ENCODE measurements at places on chromosomes 6 and 20. TPM values are rescaled to one million over a fixed set of nuclear protein-coding genes. Genes with fewer than 3 reads are reported as not detected.

DNA sequence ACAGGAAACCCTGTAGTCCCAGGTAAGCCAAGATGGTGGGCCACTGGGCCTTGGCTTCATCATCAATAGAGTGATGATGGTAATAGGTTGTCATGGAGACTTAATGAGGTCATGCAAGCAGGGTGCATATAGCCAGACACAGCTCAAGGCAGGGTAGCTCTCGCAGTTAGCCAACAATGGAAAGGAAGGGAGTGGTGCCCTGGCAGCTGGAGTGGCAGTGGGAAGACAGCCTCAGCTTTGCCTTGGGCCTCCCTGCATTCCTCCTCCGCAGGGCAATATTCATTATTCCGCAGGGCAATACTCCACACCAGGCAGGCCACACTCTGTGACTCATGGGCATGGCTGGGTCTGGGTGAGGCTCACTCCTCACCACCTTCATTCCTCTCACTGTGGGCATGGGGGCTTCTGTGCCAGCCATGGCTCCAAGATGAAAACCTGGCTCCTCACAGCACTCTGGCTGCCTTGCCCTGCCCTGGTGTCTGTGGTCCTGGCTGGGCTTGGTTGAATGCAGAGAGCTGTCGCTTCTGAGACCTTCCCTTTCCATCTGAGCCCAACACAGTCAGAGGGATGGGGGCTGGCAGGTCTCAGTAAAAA lies 163.1 kb upstream of the PMEPA1 start:
- no peak for DNase-seq

DNA sequence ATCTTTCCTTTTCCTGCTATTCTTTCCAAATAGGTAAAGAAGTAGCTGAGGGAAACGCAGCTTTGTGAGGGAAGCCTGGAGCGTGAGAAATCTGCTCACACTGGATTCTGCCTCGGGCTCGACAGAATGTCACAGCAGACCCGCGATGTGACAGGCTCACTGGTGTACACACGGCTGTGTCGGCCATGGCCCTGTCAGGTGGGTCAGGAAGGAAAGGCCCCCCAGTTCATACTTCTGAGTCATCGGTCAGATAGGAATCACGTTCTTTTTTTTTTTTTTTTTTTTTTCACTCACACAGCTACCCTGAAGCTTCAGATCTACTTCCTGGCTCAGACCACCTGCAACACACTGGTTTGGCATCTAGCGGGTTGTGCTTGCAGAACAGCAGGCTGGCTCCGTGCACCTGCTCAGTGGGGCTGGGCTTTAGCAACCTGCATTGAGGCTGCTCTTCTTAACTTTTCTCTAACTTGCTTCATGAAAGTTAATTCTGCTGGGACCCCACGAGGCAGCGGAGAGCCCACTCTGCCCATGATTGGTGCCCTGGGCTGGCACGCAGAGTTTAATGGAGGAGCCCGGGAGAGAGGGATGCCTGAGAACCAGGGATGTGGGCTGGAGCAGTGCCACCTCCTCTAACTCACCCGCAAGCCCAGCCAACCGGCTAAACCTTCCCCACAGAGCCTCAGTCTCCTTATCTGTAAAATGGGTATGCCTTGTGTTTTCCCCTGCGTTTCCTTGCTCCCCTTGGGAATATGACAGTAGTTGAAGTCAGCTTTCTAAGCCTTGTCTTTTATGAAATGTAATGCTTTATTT lies 61.5 kb upstream of the FNDC1 start:
- no peak for DNase-seq

DNA sequence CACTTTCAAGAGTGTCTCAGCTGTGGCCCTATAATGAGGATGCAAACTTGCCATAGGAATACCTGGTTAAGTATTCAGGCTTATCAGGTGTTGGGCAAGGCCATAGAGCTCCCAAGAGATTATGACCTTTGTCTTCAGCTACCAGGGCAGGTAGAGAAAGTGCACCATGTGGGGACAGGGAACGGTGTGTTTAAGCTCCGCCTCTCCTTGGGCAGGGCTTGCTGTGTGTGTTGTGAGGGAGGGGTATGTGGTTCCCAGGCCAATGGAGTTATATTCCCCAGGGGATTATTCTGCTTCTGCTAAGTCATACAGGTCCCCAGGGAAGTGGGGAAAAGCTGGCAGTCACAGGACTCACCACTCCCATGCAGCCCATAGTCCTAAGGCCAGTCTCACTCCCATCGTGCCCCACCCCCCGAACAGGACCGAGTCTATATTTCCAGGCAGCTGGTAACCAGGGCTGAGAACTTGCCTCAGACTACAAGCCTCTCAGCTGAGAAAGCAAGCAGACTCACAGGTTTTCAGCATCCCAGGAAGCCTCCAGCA lies 660.2 kb downstream of the HTR1B start:
- DNase-seq: no peak

DNA sequence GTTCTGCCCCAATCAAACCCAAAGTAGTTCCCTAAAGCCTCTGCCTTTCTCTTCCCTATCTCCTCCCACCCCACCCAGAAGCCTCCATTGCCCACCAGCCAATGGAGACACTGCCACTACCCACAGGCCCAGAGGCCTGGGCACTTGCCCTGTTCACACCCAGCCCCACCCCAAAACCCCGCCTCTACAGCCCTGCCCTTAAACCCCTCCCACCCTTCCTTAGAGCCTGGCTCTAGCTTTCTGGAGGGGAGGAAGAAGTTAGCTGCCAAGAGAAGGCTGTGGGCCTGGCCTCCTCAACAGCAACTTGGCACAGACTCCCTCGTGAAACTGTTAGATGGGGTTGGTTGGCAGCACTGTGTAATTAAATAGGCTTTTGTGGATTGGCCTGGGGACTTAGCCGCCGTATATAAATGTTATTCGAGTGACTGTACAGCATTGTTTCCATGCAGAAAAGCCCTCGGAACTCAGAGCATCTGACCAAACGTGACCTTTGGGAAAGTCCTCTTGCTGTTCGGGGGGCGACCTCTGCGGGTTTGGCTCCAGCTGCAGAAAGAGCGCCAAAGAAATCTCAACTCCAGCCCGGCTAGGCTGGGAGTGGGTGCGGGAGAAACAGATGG lies 31.4 kb downstream of the COL11A2 start:
- DNase-seq: peak; percentile 93

DNA sequence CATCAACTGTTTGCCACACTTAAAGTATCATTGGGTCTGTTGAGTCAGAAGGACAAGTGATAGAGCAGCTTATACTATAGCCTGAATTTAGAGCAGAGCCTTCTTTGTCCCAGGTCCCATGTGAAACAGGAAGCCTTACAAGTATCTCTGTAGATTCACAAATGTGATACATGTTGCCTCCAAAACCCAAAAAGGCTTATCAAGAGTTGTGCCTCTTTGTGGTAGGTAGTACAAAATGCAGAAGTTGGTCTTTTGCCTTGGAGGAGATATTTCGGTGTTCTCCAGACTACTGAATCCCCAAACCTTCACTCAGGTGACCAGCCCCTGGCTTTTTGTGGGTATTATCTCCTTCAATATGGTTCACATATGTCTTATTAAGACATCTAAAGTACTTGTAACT lies 172.8 kb upstream of the PROKR2 start:
- no peak for DNase-seq

- no peak for DNase-seq
These were observed 4.7 kb upstream of the AKAP7 start for GRCh38 chr6:131130554-131130940.

DNA sequence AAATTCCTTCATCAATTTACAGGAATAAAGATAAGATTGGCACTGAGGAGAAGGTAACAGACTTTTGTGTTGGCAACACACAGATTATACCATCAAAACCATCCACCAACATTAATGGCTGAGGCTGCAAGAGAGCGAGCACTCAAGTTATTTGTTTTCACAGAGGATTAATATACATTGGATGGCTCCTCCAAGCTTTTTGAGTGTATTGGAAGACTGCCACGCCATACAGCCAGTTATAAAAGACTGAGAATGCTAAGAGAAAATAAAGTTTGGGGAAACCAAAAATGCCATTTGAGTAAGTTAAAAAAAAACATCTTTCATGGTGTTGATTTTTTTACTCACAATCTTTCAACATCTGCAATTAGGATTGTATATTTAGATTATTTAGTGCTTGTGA lies 973.8 kb upstream of the SLC35B3 start:
- DNase-seq: no peak

DNA sequence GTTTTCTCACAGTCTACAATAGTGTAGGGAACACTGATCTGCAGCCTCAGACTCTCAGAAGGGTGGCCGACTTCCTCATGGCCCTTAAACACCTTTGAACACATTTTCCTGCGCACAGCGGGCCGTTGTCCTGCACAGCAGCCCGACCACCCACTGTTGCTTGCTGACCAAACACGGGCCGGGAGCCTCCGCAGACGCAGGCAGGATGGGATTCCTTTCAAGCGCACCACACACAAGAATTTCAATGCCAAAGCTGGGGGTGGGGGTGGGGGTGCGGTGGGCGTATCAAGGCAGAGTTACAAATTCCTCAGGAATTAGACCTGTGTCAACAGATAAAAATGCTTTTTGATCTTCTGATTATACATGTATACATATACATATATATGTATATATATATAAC lies 74.5 kb downstream of the HUS1B start:
- DNase-seq: no peak

- no peak for DNase-seq
These were observed 21.7 kb downstream of the PACSIN1 start for GRCh38 chr6:34487536-34487935.

DNA sequence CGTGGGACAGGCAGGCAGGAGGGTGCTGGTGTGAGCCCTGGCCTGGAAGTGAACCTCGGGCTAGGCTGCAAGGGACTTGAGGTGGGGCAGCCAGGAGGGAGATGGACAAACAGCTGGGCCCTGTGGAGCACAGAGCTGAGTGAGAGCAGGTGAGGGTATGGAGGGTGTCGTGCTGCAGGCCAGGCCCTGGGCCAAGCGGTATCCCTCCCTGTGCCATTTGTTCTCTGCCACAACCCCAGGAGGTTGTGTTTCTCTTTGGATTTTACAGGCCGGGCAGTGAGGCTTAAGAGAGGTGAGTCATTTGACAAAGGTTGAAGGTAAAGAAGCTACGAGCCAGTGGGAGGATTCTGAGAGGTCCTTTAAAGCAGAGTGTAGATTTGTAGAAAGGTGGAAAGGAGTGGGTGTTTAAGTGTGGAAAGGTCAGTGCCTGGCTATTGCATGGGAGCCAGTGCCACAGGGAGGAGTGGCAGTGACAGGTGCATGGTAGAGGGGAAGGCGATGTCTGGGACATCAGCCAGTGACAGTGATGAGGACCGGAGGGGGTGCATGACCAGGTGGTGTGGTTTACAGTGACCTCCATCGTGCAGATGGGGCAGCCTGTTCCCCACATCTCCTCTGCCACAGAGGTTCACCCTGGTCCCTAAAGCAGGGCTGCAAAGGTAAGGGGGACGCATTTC lies 39.8 kb downstream of the GMPR start:
- DNase-seq: peak; percentile 21

DNA sequence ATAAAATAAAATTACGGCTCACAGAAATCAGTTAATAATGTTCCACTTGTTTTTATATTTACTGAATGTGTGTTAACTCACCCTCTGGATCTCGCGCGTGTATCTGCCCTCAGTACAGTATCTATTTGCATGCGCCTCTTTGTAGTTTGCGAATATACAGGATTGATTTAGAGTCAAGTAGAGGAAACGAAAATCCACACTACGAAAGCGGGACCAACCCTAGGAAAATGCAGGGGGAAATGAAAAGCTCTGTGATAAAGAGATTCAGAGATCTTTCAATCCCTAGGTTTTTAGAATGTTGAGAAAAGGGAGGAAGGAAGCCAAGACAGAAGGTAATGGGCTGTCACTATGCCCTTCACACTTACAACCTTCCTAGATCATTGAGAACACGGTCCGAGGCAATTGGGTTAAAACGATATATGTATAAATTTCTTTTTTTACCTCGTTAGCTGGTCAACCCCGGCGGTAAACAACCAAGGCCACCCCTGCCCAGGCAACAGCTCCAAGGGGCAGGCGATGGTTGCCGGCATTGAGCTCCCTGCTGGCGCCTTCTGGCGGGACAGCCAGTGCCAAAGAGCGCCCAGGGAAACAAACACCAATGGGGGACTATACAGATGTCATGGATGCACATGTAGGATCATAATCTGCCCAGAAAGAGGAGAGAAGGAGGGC lies 792 bp upstream of the FUT9 start:
- no peak for DNase-seq

DNA sequence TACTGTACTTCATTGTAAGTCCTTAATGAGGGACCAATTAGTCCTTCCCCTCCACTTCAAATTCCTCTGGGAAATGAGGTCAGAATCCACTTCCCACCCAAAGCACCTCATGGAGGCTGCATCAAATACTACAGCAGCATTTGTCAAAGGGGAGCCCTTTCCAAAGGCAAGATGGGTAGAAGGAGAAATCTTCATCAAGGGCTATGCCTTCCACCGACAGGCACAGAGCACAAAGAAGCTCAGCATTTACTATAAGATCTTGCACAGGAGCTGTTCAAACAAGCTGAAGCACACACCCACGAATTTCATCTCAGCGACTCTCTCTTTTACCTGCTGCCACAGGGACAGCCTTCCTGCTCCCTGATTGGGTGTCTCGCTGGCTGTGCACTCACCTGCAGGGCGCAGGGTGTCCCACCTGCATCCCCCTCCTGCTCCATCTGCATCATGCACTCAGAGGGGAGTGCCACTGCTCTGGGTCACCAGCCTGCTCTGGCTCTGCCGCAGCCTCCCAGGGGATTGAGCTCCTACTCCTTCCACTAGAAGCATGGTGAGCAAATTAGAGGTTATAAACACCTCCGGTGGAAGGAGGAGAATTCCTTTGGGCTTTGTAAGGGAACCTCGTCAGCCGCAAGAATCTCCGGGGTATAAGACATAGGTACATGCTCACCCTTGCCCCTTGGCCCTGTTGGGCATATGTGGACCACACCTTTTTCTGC lies 164.5 kb downstream of the ATXN1 start:
- no peak for DNase-seq

DNA sequence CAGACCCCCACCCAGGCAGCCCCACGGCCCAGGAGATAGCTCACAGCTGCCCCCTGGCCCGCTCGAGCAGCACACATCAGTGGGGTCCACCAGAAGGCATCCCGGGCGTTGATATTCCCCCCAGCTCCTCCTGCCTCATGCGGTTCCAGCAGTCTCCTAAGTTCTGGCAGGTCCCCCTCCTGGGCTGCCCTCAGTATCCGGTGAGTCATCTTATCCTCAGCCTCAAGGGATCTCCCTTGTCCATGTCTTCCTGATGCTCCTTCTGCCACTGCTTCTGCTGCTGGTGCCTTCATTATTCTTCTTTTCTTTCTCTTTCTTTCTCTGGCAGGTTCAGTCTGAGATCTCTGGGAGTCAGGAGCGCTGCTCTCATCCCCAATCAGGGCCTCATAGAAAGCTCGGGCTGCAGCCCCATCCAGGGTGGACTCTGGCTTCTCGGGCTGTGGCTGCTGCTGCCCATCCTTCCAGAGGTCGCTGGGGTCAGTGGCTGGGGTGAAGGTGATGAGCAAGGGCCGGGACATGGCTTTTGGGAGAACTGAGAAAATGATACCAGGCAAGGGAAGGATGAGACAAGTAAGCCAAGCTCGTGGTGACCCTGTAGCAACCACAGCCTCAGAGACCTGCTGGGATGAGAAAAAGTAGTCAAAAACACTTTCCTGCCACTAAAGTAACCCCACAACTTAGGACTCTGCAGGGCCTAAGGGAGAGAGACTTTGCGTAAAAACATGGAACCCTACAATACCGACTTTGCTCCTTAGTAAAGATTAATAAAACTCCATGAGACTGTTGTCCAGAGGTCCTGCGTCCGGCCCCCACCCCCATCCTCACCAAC lies 622 bp downstream of the GPANK1 start:
- peak; percentile 87 for DNase-seq

- peak; percentile 2 for DNase-seq
These were observed 1369.1 kb downstream of the EPHA7 start for GRCh38 chr6:92050216-92050615.

RAB44 gene
- total RNA-seq: not detected

TMEM217 gene
- total RNA-seq: 3.2 TPM

TRIM15 gene
- total RNA-seq: not detected

GNAS gene
- total RNA-seq: 416 TPM

TRAPPC3L gene
- total RNA-seq: not detected

THBS2 gene
- 151 TPM for total RNA-seq

SOBP gene
- not detected for total RNA-seq

Measured in A172 (cell line).